ENCODE measurements at places on chromosomes 5 and 9. TPM values are rescaled to one million over a fixed set of nuclear protein-coding genes. Genes with fewer than 3 reads are reported as not detected.
A peak's percentile ranks its signal among the peaks of the same experiment; 100 is the strongest.

DNA sequence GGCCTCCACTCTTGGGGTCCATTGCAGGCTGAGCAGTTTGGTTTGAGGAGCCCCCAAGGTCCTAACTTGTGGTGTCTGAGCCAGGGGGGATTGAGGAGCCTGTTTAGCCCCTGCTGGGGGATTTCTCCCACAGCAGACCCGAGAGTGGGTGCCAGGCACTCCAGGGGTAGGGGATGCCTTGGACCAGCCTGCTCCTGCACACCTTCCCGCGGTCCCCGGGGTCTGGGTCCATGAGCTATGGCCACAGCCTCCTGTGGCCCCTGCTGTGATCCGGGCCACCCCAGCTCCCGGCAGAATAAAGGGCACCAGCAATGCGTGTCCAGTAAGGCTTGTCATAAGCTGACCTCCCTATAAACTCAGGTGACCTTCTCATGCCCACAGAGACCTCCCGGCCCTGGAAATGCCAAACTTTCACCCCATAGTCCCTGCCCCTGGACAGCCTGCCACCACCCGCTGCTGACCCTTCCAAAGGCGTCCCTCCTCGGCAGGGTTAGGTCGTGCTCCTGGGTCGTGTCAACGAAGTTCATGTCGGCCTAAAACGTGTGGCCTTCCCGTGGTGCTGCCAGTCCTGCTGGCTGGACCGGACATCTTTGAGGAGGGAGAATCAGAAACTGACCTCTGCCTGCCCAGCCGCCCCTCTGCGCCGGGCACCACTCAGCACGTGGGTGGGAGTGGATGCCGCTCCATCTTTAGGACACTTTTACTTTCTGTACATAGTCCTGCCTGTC lies 137.6 kb downstream of the MRPL36 start:
- no peak for DNase-seq

Gene LCN2
- not detected for polyA plus RNA-seq

Gene TCERG1
- 49.0 TPM for polyA plus RNA-seq

DNA sequence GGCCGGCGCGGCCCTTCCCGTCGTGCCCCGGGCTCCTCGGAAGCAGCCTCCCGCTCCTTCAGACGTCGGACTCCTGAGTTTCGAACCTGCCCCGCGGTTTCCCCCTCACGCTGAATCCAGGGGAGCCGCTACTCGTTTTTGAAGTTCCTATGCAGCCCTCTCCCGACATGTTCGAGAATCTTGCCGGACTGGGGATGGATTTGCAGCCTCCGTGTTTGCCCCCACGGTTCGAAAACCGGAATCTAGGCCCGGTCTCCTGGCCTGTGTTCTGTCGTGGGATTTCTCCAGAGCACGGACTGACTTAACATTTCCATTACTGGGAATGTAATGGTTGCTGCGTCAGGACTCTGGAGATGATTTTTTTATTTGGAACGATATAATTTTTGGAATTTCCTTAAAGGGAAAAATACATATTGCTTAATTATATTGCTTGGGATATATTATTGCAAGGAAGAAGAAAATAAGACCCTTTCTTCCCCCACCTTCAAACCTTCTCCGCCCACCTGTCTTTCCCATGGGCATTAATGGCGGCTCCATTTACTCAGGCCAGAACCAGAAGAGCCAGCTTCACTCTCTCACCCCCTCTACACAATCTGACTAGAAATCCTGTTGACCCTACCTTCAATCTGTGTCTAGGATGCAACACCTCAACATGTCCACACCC lies 8.5 kb upstream of the MGAT1 start:
- peak; percentile 31 for DNase-seq

Gene OR13C9
- not detected for polyA plus RNA-seq

- peak; percentile 4 for DNase-seq
These were observed 304.5 kb downstream of the CWC27 start for GRCh38 chr5:65073250-65073661.

GRCh38 chr9:35158501-35159280 lies 3.1 kb upstream of the UNC13B start:
- no peak for DNase-seq

GRCh38 chr5:617896-618295 lies 5.8 kb downstream of the CEP72 start:
- no peak for DNase-seq

DNA sequence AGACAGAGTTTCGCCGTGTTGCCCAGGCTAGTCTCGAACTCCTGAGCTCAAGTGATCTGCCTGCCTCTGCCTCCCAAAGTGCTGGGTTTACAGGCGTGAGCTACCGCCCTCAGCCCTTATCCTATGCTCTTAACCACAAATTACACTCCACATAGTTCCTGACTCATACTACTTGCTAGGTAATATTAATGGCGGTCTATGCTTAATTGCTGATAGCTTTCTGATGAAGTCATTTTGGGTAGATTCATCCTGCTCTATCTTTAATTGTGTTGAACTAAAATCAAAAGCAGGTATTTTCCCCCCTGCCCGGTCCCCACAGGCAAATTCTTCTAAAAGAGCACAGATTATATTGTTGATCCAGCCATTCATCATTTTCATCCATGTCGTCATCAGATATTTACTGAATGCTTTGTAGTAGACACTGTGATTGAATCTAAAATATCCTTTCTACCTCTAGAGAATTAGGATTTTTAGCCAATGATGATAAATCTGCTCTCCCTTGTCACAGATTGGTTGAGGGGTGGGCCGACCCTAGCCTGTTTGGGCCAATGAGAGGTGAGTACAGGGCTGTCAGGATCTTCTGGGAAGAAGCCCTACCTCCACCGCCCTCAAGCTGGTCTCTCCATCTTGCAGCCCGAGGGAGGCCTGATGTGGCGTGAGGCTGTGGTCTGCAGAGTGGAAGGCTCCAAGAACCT lies 144.8 kb downstream of the NR3C1 start:
- DNase-seq, result peak; percentile 87

Gene ST8SIA4
- 0.01 TPM for polyA plus RNA-seq

DNA sequence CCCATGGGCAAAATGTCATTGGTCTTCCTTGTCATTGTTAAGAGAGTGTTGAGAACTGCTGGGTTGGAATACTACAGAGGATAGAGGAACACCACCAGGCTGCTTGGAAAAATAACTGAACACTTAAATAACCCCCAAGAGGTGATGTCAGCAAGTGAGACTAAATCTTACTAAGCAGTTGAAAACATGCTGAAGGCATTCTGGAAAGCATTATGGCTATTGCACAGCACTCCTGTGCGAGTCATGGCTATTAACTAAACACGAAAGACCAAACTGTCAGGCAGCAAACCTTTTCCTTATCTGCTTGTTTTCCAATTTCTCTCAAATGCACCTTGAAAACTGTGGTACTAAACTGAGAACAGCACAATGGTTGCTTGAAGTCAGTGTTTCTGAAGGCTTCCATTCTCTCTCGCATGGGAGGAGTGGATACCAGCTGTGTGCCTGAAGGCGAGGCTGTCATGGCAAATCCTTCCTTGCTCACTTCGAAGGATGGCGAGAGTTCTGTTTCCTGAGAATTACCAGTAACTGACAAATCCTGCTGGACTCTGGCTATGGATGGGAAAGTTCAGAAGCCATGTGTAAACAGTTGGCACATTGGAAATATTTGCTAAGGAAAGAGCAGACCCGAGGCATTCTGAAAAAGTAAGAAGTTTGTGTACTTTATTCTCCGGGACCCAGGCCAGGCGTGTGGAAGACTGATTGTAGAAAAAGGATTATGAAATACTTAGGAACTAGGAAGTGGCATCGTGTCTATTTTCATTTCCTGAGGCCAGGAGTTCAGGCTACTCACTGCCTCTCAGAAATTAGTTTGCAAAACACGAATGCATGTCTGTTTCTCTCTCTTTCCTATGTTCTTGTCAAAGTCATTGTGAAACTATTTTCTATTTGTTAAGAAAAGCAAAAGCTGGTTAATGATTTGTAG lies 182.1 kb downstream of the DMRT2 start:
- DNase-seq, result peak; percentile 60

DNA sequence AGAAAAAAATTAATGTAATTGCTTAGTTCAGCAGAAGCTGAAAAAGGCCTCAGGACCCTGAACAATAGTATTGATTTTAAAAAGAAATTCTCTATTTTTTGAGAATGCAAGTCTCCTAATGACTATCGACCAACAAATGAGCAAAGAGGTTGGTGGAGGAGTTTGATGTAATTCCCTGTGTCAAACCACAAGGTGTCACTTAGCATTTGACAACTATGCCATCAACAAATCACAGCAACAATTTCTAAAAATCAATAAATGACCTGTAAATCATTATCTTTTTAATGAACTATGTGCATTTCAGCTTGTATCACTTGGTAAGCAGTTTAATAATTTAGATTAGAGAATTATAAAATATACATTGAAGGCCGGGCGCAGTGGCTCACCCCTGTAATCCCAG lies 133.7 kb downstream of the PRELID2 start:
- no peak for DNase-seq

DNA sequence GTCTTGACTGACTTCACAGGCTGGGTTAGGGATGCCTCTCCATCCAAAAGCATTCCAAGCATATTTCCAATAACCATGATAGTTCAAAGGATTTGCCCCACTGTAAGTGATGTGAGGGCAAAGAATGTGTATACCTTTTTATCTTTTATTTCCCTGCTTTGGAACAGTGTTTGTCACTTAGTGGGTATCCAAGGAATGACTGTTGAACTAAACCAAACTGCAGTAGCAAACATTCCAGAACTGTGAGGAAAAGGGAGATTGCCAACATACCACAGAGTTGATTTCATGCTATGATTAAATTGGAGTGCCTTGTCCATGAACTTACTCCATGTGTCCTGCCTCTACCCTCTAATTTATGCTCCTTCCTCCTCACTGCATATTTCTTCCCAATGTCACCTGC lies 400.0 kb downstream of the KIAA0825 start:
- peak; percentile 86 for DNase-seq

Gene RNF183
- not detected for polyA plus RNA-seq

DNA sequence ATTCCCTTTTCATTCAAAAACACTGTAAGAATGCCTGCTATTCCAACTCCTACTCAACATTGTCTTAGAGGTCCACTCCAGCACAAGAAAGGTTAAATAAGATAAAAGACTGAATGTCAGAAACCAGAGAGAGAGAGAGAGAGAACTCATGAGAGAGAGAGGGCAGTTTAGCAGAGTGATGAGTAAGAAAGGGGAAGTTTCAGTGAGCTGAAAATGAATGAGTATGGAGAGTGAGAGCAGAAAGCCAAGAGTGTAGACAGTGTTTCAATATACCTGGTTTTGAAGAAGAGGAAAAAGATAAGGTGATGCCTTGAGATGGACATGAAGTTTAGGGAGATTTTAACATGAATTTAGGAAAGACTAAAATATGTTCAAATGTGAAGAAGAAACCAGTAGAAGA lies 528.0 kb upstream of the SEMA6A start:
- no peak for DNase-seq

DNA sequence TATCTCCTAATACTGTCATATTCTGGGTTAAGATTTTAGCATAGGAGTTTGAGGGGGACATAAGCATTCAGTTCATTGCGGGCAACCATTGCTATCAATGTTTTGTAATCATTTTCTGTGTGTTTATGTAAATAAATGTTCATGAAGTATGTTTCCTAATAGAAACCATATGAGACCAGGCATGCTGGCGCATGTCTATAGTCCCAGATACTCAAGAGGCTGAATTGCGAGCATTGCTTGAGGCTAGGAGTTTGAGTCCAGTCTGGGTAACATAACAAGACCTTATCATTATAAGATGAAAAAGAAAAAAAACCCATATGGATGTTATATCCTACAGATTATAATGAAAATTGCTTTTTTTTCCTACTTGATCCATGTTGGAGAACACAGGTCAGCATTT lies 91.2 kb downstream of the F2RL2 start:
- DNase-seq, result no peak

Gene SUSD3
- polyA plus RNA-seq, result 1.5 TPM

- DNase-seq, result no peak
These were observed 55.0 kb downstream of the PJA2 start for GRCh38 chr5:109354761-109355160.

- no peak for DNase-seq
These were observed 67.2 kb downstream of the DMRT1 start for GRCh38 chr9:908536-909205.

DNA sequence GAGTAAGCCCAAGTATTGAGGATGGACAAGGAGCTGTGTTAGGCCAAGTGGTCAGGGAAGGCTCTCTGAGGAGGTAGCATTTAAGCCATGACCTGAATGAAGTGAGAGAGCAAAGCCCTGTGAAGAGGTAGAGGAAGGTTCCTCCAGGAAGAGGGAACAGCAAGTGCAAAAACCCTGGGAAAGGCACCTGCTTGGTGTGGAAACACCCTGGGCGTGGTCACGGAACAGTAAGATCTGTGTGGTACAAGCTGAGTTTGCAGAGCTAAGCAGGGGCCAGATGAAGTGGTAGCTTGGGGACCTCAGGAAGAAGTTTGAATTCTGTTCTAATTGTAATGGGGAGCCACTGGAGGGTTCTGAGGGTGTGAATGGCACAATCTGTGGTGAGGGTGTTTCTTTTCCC lies 310.2 kb downstream of the ARHGAP26 start:
- no peak for DNase-seq

Gene GPRIN1
- 4.7 TPM for polyA plus RNA-seq

All from IMR-90 (cell line).